ENCODE measurements at places on chromosomes 1 and 21.

- no peak for DNase-seq
These were observed 49.7 kb downstream of the RCAN1 start for GRCh38 chr21:34565238-34565637.

DNA sequence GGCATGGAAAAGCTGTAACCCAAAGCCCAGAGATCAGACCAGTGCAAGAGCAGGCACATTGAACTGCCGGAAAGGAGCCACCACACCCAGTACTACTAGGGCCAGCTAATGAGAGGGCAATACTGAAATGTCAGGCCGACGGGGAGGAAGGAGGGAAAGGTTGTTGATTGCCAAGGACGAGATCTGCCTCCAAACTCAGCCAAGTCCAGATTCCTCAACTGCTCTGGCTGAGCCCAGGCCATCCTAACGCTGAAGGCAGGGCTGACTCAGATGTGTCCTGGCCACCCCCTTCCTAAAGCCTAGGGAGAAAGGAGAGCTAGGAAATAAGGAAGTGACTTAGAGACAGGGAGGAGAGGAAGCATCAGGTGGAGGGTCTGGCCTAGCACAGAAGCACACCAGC lies 42.1 kb upstream of the IPO9 start:
- DNase-seq = no peak

DNA sequence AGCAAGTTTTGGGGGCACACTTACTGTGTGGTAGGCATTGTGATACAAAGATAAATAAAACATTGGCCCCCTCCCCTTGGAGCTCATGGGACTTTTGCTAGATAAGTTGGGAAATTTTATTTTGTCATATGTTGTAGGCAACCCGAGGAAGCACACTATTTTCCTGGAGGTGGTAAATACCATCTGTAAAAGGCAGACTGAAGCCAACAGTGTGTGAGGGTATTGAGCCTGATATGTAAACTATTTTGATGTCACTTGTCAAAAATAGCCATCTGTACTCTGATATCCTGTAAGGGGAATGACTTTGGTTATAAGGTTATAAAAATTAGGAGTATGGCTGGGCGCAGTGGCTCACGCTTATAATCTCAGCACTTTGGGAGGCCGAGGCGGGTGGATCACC lies 30.6 kb downstream of the VANGL2 start:
- no peak for DNase-seq

GRCh38 chr1:198788561-198789064 lies 149.8 kb downstream of the PTPRC start:
- no peak for DNase-seq

GRCh38 chr1:210597555-210598134 lies 268.9 kb downstream of the HHAT start:
- DNase-seq = no peak

DNA sequence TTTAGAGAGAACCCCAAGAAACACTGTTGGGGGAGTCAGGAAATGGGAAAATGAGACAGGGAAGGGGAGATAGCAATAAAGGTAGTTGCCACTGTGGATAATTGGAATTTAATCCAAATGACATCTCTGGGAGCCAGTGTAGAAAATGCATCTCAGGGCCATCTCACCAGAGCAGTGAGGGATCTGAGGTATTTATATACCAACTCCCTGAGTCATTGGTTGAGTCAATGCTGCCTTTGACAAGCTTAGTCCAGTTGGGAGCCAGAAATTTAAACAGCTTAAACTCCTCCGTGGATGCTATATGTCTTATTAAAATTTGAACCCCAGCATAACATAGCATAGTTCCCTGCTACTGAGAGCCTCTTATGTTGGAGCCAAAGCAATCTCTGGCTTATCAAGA lies 140.3 kb downstream of the SLC30A10 start:
- no peak for DNase-seq

DNA sequence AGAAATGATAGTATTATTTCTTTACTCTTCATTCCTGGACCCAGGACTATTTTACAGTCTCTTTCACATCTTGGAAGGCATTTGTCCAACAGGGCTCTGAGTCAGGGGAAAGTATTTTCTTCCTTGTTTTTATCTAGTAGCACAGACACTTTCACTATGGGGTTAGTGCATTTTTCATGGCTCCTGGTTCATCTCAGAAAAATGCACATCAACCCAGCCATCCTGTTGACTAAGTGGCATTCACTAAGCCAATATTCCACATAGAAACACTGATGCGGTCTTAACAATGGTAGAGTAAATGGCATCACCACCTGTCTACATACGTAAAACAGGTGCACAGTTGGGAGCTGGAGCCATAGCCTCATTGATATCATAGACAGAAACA lies 87.4 kb upstream of the C1orf21 start:
- no peak for DNase-seq

DNA sequence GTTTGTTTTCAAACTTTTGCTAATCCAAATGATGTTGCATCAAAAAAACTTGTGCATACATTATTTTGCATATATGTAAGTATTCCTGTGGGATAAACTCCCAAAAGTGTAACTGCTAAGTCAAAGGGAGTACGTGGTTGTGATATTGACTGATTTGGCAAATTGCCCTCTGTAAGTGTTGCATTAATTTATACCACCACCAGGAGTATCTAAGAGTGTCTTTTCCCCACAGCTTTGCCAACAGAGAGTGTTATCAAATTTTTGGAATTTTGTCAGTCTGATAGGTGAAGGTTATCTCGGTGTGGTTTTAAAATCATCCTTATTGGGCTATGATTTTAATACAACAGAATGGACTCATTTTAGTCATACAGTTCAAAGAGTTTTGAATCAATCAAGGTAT lies 30.1 kb upstream of the PARP1 start:
- no peak for DNase-seq

- no peak for DNase-seq
These were observed 73.8 kb downstream of the TUT4 start for GRCh38 chr1:52479076-52479475.

DNA sequence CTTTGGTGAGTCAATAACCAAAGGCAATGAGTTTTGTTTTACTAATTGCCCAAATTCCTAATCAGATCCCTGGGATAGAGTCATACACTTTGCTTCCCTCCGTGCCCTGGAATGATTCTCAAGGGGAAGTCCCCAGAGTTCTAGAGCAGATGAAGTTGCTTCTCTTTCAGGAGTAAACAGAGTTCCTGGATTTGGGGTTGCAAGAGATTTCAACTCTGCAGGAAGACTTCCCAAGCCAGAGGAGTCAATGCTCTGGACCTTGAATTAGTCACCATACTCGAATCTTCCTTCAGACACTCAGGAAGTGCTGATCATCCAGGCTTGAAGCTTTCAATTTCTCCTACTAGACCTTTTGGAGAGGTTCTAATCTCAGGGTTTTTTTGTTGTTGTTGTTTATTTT lies 39.6 kb downstream of the FCER1A start:
- no peak for DNase-seq

DNA sequence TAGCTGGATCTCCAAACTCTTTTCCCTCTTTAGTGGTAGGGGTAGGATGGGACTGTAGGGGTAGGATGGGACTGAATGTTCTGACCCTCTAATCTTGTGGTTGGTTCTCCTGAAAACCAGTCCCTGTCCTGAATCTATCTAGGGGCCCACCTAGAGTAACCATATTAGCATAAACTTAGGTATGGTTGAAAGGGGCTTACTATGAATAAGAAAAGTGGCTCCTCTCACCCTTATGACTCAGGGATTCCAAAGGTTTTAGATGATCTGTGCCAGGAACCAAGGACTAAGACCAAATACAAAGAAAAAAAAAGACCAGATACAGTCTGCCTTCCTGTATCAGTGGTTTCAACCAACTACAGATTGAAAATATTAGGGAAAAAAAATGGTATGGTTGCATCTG lies 28.9 kb downstream of the RNF2 start:
- DNase-seq = no peak

DNA sequence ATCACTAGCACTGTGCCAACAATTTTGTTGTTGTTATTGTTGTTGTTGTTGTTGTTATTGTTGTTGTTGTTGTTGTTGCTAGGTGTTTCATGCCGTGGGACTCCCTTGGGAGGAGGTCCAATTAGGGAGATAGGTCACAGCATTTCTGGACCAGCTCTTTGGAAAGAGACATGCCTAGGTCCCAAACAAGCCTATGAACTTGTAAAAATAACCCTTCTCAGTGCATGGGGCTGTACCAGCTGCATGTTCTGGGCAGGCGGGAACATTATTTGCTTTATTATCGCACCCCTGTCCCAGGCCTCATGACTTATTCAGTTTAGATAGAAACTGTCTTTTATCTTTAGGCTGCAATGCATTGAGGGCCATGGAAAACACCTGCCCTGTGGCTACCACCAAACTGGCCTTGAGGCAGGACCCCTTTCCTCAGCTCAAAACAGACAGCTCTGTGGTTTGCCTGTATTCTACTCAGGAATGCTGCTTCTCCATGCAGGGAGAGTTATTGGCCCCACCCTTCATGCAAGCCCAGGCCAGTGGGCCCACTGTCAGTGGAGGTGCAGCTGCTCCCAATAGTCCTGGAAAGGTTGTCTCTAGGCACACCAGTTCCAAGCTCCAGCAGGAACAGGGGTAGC lies 386.5 kb upstream of the BRINP3 start:
- no peak for DNase-seq

DNA sequence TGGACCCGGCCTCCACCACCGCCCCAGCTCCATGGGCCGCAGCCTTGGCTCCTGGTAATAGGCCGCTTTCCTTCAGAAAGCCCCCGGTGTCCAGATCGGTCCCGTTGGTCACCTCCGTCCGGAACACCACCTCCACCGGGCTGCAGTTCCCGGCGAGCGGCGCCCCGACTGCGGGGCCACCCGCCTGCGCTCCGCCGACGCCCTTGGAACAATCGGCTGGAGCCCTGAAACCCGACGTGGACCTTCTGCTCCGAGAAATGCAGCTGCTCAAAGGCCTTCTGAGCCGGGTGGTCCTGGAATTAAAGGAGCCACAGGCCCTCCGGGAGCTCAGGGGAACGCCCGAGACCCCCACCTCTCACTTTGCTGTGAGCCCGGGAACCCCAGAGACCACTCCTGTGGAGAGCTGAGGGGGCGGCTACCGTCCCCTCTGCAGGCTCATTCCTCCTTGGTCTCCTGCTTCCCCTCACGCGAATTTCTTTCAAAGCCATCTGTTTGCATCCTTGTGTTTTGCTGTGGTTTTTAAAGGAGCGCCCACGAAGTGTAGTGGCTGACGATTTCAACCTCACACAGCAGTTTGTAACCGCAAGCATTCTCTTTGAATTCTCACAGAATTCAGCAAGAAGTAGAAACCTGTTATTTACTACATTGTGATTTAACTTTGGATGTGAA lies 6.0 kb downstream of the FCRLB start:
- DNase-seq = peak; percentile 45

GRCh38 chr21:16570856-16571255 lies 841.1 kb downstream of the USP25 start:
- no peak for DNase-seq

DNA sequence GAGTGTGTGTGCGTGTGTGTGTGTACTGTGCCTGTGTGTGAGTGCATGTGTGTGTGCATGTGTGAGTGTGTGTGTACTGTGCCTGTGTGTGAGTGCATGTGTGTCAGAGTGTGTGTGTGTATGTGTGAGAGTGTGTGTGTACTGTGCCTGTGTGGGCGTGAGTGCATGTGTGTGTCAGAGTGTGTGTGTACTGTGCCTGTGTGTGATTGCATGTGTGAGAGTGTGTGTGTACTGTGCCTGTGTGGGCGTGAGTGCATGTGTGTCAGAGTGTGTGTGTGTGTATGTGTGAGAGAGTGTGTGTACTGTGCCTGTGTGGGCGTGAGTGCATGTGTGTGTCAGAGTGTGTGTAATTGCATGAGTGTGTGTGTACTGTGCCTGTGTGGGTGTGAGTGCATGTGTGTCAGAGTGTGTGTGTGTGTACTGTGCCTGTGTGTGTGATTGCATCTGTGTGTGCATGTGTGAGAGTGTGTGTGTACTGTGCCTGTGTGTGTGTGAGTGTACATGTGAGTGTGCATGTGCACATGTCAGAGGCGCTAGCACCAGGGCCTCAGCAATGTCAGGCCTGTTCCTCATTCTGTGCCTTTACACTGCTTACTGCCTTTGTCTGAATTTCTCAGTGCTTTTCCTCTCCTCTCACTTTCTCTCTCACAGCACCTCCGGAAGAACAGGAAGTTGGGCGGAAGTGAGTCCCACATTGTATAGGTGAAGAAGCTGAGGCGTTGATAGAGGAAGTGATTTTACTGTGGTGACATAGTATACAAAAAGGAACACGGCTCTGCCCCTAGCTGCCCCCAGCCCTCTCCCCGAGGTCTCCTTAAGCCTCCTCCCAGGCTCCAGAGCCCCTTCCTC lies 4.9 kb downstream of the SLC5A9 start:
- DNase-seq = no peak

GRCh38 chr1:63686696-63687095 lies 87.1 kb upstream of the ROR1 start:
- no peak for DNase-seq

DNA sequence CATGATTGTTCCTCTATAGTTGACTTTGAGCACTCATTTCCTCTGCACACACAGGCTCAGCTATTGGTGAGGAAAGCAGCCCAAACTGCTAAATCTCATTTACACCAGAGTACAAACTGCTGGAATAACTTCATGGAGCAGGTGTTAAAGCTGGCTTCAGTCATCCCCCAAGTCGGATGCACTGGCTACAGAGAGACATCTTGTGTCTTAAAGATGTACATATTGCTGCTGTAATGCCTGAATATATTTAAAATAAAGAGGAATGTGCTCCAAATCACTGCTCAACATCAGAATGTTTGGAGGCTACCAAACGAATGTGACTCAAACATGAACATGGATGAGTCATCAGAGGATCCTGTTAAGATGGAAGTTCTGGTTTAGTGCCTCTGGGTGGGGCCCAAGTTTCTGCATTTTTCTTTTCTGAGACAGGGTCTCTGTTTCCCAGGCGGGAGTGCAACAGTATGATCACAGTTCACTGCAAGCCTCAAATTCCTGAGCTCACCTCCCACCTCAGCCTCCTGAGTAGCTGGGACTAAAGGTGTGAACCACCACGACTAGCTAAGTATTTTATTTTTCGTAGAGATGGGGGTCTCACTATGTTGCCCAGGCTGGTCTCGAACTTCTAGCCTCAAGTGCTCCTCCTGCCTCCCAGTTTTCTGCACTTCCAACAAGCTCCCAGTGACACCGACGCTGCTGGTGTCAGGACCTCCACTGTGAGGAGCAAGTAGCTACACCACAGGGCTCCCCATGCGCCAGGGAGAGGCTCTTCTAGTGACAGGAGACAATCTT lies 79.0 kb upstream of the KRTAP19-8 start:
- DNase-seq = no peak
